Neural progenitor cell (in vitro differentiated cells): ENCODE measurements at places on chromosomes 11 and 22. TPM values are rescaled to one million over a fixed set of nuclear protein-coding genes. Genes with fewer than 3 reads are reported as not detected.

- DNase-seq: no peak
- H3K27me3 ChIP-seq: no peaks in the 10 kb centered on the region
- no peak overlapping the region for H3K4me3 ChIP-seq
- H3K27ac ChIP-seq: no peak overlapping the region
Observed at GRCh38 chr22:28904211-28904896, 21.0 kb downstream of the ZNRF3 start.

DNA sequence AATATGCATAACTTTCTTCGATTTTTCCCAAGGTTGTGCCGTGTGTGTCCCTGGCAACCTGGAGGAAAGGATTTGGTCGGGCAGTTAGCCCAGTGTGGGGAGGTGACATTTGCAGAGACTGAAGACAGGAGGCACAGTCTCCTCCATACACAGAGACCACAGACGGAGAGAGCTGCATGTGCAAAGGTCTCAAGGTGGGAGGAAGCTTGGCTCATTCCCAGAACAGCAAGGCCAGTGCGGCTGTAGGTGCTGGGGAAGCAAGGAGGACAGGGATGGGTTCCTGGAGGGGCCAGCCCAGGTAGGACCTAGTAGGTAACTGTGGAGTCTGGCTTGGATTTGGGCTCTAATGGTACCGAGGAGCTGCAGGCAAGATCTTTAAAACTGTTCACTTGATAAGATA is 20.7 kb upstream of the CPT1A start:
- no peak overlapping the region for H3K27ac ChIP-seq
- no peak for DNase-seq
- no peak overlapping the region for H3K4me3 ChIP-seq
- no peaks in the 10 kb centered on the region for H3K36me3 ChIP-seq
- H3K4me1 ChIP-seq: no peaks in the 10 kb centered on the region

GRCh38 chr11:13949876-13950275 is 12.6 kb upstream of the SPON1 start:
- H3K27ac ChIP-seq: no peak overlapping the region
- peaks cover 5% of the 10 kb centered on the region for H3K4me1 ChIP-seq
- no peaks in the 10 kb centered on the region for H3K27me3 ChIP-seq
- H3K4me3 ChIP-seq: no peak overlapping the region
- H3K36me3 ChIP-seq: no peaks in the 10 kb centered on the region

The HTR3A gene
- 0.19 TPM in 1 of 2 replicates, not detected in the other for total RNA-seq

DNA sequence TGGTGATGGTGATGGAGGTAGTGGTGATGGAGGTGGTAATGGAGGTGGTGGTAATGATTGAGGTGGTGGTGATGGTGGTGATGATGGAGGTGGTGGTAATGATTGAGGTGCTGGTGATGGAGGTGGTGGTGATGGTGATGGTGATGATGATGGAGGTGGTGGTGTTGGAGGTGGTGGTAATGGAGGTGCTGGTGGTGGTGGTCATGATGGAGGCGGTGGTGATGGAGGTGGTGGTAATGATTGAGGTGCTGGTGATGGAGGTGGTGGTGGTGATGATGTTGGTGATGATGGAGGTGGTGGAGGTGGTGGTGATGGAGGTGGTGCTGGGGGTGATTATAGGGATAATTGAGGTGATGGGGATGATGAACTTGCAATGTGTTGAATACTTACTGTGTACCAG is 79.9 kb downstream of the MPPED1 start:
- H3K36me3 ChIP-seq: no peaks in the 10 kb centered on the region
- DNase-seq: no peak
- no peaks in the 10 kb centered on the region for H3K27me3 ChIP-seq
- no peaks in the 10 kb centered on the region for H3K4me1 ChIP-seq

DNA sequence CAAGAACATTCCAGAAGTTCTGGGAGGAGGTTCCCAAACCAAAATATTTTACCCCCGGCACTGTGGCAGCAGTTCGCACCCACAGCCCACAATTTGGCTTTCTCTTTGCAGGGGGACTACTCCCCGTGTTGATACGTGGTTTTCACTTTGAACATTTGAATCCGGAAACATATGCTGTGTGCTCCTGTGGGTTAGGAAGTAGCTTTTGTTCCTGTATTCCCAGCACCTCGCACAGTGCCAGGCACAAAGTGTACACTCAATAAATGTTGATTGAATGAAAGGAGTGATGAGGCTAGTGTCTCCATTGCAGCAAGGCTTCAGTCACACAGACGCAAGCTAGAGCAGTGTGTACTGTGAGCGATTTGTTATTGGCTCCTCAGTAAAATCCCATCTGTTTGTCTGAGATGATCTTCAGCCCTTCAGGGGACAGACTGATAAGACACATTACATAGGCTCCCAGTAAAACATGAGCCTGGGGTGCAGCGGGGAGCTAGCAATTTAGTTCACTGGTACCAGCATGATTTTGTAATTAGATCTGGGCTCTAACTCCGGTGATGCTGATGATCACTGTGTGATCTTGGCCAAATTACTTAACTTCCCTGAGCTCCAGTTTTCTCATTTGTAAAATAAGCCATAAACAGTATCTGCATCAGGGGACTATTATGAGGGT is 2.2 kb downstream of the LAYN start:
- H3K27ac ChIP-seq: no peak overlapping the region
- H3K4me1 ChIP-seq: peaks cover 5% of the 10 kb centered on the region
- no peak for DNase-seq
- no peaks in the 10 kb centered on the region for H3K36me3 ChIP-seq
- H3K27me3 ChIP-seq: peaks cover 68% of the 10 kb centered on the region
- no peak overlapping the region for H3K4me3 ChIP-seq

The INS gene
- total RNA-seq: not detected in 2 replicates
